Activated naive CD8-positive, alpha-beta T cell treated with anti-CD3 and anti-CD28 coated beads, Interleukin-2, amount 10 ng/mL, durations not matched to agents 7 days and 5 days (primary cell): ENCODE measurements at places on chromosomes 6 and 20.

- H3K36me3 ChIP-seq, result peaks cover 13% of the 10 kb centered on the region
- peaks cover 31% of the 10 kb centered on the region for H3K4me1 ChIP-seq
- H3K27ac ChIP-seq, result no peak overlapping the region
- peaks cover 3% of the 10 kb centered on the region for H3K27me3 ChIP-seq
- DNase-seq, result peak; percentile 40
Measured at GRCh38 chr6:144286503-144287393, 1.6 kb downstream of the UTRN start.

DNA sequence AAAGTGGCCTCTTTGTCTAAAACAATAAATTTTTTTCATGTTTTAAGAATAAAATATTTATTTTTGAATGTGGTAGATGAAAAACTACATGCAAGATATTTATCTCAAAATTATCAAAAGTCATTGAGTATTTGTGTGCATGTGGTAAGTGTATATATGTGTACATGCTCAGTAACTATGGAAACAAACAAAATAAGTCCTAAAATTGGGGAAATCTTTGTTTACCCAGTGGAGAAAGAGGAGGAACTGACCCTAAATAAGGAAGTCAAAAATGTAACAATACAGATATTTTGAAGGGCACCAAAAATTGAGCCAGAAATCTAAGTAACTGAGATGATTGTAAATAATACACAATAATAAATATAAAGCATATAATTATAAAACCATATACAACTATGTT, 639.2 kb downstream of the MAFB start:
- H3K36me3 ChIP-seq, result no peaks in the 10 kb centered on the region
- H3K27me3 ChIP-seq, result no peaks in the 10 kb centered on the region
- no peak overlapping the region for H3K27ac ChIP-seq

- H3K27ac ChIP-seq, result no peak overlapping the region
- H3K36me3 ChIP-seq, result no peaks in the 10 kb centered on the region
- no peaks in the 10 kb centered on the region for H3K27me3 ChIP-seq
- H3K4me1 ChIP-seq, result no peaks in the 10 kb centered on the region
- DNase-seq, result no peak
- H3K4me3 ChIP-seq, result no peak overlapping the region
Measured at GRCh38 chr6:93621442-93621841, 202.1 kb upstream of the EPHA7 start.

- H3K36me3 ChIP-seq, result peaks cover 2% of the 10 kb centered on the region
- peak overlapping the region; percentile 69 for H3K4me3 ChIP-seq
- peak overlapping the region; percentile 84 for H3K27ac ChIP-seq
- DNase-seq, result no peak
- peaks cover 34% of the 10 kb centered on the region for H3K4me1 ChIP-seq
Measured at GRCh38 chr20:45320948-45321595, 13.0 kb upstream of the MATN4 start.

DNA sequence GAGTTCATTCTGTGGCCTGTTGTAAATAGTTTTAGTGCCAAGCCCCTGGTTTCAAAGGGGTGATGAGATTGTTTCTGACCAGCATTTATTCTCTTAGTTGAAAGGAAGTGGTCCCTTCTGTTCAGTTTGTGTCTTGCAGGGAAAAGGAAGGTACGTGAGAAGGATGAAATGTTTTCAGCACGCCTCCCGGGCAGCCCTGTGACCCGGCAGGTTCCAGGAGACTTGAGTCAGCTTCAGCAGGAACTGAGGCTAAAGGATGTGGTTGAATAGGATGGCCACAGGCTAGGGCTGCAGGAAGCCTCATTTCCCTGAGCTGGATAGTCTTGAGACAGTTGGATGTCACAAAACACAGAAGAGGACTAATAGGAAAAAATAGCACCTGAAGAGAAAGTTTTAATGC, 132.4 kb upstream of the SYNDIG1 start:
- peak overlapping the region; percentile 82 for H3K27ac ChIP-seq
- H3K4me3 ChIP-seq, result peak overlapping the region; percentile 63
- H3K27me3 ChIP-seq, result no peaks in the 10 kb centered on the region
- no peak for DNase-seq
- no peaks in the 10 kb centered on the region for H3K36me3 ChIP-seq

GRCh38 chr20:58149437-58150091, 78.9 kb downstream of the ANKRD60 start:
- no peak for DNase-seq
- no peak overlapping the region for H3K4me3 ChIP-seq
- peaks cover 30% of the 10 kb centered on the region for H3K27me3 ChIP-seq
- no peaks in the 10 kb centered on the region for H3K36me3 ChIP-seq
- H3K27ac ChIP-seq, result no peak overlapping the region

GRCh38 chr6:20393297-20393696, 8.4 kb upstream of the E2F3 start:
- no peak overlapping the region for H3K4me3 ChIP-seq
- peaks cover 4% of the 10 kb centered on the region for H3K4me1 ChIP-seq
- DNase-seq, result no peak
- no peak overlapping the region for H3K27ac ChIP-seq
- no peaks in the 10 kb centered on the region for H3K27me3 ChIP-seq
- peaks cover 1% of the 10 kb centered on the region for H3K36me3 ChIP-seq

- no peak overlapping the region for H3K27ac ChIP-seq
- H3K27me3 ChIP-seq, result no peaks in the 10 kb centered on the region
- no peaks in the 10 kb centered on the region for H3K4me1 ChIP-seq
- no peak for DNase-seq
- H3K36me3 ChIP-seq, result no peaks in the 10 kb centered on the region
Measured at GRCh38 chr6:72987301-72987700, 238.0 kb downstream of the KHDC1L start.

DNA sequence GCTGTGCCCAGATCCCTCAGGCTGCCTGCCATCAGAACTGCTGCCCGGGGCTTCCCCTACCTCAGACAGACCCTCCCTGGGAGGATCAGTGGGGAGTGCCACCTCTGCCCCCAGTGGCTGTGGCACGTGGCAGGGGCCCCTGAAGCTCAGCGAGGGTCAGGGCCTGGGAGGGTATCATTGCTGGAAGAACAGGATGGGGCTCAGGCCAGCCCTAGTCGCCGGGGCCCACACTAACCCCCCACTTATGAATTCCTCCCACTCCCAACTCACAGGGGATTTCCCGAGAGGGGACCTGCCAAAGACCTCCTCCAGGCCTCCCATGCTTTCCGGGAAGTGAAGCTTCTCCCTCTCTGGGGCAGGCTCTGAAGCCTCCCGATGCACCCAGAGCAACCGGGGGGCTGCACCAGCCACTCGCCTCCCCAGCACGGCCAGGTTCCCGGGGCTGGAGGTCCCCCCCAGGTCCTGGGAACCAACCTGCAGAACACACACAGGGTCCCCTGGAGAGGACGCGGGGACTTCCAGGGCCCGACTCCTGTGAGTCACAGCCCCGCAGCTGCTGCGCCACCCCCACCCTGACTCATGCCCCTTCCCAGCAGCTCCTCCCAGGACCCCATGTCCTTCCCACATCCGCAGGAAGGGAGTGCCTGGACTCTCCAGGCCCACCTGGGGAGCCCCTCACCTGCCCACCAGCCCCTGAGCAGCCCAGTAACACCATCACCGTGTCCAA, 2.5 kb downstream of the TNFRSF6B start:
- peak; percentile 32 for DNase-seq
- no peak overlapping the region for H3K27ac ChIP-seq
- H3K27me3 ChIP-seq, result no peaks in the 10 kb centered on the region
- peaks cover 2% of the 10 kb centered on the region for H3K36me3 ChIP-seq
- H3K4me1 ChIP-seq, result peaks cover 3% of the 10 kb centered on the region

DNA sequence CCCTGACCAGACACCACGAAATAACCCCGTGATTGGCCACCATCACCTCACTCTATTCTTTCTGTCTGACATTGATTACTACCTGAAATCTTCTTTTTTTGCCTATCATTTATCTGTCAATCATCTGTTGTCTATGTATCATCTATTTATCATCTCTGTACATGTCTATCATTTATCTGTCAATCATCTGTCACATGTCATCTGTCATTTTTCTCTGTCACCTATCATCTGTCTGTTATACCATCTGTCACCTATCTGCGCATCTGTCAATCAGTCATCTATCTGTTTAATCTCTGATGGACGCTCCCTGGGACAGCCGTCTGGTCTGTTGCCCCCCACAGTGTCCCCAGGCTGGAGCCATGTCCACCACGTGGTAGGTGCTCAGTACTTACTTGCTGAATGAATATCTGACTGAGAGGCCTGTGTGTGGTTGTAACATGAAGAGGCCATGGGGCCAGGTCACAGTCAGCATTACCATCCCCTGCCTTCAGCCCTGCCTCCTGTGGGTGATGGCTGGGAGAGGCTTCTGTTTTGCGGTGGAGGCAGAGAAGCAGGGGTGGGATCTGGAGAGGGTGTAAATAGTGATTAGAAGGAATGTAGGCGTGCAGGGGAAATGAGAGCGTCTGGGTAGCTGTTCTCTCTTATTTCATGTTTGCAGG, 302.7 kb downstream of the QKI start:
- H3K4me3 ChIP-seq, result no peak overlapping the region
- peaks cover 4% of the 10 kb centered on the region for H3K4me1 ChIP-seq
- no peaks in the 10 kb centered on the region for H3K36me3 ChIP-seq
- peaks cover 2% of the 10 kb centered on the region for H3K27me3 ChIP-seq

DNA sequence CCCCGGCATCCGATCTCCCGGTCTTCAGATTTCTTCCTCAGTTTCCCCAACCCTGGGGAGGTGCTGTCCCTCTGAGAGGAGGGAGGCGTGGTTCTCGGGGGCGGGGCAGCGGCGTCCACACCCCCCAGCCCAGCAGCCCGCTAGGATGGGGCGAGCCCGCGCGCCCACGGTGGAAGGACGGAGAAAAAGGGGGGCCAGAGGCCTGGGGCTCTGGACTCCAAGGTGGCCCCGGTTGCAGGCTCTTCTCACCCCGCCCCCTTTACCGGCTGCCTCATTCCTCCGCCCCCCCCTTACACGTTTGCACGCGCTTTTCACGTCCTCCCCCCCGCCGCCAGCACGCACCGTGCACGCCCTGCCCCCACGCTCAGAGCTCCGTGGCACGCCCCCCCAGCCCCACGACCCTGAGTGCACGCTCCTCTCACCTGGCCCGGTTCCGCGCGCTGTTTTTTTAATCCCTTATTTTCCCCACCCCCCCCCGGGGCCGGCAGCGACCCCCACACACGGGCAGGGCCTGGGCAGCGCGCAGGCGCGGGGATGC, 402 bp downstream of the ZBTB12 start:
- no peak overlapping the region for H3K27ac ChIP-seq
- H3K4me1 ChIP-seq, result peaks cover 23% of the 10 kb centered on the region
- peaks cover 6% of the 10 kb centered on the region for H3K27me3 ChIP-seq
- DNase-seq, result peak; percentile 66
- H3K36me3 ChIP-seq, result peaks cover 3% of the 10 kb centered on the region

DNA sequence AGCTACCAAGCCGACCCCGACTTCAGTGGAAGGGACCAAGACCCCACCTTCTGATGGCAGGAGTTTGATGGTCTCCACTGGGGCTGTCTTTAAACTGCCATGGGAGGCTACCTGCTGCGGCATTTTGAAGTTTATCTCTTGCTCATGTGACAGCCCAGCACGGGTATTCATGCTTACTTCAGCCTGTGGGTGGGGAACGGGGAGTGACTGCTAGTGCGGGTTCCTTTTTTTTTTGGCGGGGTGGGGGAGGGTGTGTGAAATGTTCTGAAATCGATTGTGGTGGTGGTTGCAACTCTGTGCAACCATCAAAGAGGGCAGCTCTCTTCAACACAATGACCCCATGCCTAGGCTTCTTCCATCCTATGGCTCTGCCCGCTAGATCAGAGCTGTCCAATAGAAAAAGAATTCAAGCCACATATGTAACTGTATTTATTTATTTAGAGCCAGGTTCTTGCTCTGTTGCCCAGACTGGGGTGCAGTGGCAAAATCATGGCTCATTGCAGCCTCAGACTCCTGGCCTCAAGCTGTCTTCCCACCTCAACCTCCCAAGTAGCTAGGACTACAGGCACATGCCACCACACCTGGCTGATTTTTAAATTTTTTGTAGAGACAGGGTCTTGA, 53.7 kb downstream of the PPP1R16B start:
- peaks cover 18% of the 10 kb centered on the region for H3K36me3 ChIP-seq
- peak overlapping the region; percentile 28 for H3K4me3 ChIP-seq
- H3K27me3 ChIP-seq, result no peaks in the 10 kb centered on the region
- DNase-seq, result no peak

DNA sequence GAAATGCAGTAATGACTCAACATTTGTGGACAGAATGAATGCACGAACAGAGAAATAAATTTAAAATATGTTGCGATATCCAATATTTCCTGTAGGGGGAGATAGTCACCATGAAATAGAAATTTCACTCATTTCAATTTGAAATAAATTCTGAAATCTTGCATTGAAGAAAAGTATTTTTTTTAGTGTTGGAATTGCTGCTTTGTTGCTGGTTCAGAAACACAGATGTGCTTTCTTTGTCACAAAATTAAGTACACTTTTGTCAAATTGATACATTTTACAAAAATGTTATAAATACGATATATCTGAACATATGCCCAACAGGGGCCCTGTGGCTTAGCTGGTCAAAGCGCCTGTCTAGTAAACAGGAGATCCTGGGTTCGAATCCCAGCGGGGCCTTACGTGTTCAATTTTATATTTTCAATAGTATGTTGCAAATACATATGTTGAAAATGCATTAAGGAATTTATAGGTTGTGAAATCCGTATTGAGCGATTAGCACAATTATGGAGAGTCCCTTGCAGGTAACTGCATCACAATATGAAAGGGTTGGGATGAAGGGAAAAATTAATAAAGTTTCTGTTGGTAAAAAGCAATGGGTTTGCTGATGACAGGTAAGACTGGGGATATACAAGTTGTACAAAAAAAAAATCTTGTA, 85.4 kb upstream of the PRSS16 start:
- H3K27ac ChIP-seq, result peak overlapping the region; percentile 71
- H3K27me3 ChIP-seq, result peaks cover 2% of the 10 kb centered on the region
- H3K4me3 ChIP-seq, result peak overlapping the region; percentile 36
- peaks cover 23% of the 10 kb centered on the region for H3K4me1 ChIP-seq

- H3K27me3 ChIP-seq, result peaks cover 3% of the 10 kb centered on the region
- H3K27ac ChIP-seq, result no peak overlapping the region
- no peak overlapping the region for H3K4me3 ChIP-seq
- no peaks in the 10 kb centered on the region for H3K36me3 ChIP-seq
Measured at GRCh38 chr20:64205611-64206026, 41.4 kb downstream of the MYT1 start.

DNA sequence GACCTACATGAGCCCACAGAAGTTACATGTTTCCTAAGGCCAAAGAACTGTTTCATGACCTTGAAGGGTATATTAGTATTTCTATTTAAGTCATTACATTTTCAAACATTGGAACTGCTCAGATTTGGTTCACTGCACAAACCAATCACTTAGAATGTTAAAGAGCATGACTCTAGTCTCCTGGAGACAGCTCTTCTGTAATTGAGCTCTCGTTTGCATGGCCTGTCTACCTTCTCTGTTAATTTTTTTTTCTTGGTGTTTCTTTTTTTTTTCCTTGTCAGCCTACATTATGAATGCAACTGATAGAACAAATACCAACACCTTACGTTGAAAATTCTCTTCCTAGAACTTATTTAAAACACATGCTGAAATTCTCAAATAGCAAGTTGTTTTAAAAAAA, 860.2 kb upstream of the MAP3K7 start:
- H3K27ac ChIP-seq, result no peak overlapping the region
- no peak overlapping the region for H3K4me3 ChIP-seq
- H3K27me3 ChIP-seq, result no peaks in the 10 kb centered on the region
- DNase-seq, result no peak
- H3K4me1 ChIP-seq, result no peaks in the 10 kb centered on the region
- H3K36me3 ChIP-seq, result no peaks in the 10 kb centered on the region

DNA sequence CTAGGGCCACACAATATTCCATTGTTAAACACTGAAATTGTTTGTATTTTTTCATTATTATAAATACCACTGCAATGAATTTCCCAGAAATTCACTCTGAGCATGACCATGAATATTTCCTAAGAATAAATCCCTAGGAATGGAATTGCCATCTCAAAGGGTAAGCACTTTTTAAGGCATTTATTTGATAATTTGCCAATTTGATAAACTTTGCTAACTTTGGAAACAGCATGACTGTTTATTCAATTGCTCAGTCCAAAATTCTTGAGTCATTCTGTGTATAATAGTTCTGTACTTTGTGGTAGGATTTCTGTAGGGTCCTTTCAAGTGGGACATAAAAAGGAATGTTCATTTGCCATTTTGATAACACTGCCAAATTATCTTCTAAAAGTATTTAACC, 44.2 kb upstream of the TOX2 start:
- H3K27ac ChIP-seq, result no peak overlapping the region
- no peak overlapping the region for H3K4me3 ChIP-seq
- peaks cover 27% of the 10 kb centered on the region for H3K27me3 ChIP-seq
